ENCODE measurements at places on chromosomes 5 and 9.

- DNase-seq: no peak
Observed at GRCh38 chr9:97640325-97640724, 6.7 kb downstream of the NCBP1 start.

- DNase-seq: no peak
Observed at GRCh38 chr9:131666774-131667173, 73.1 kb downstream of the RAPGEF1 start.

GRCh38 chr9:131640438-131641137 lies 95.3 kb downstream of the PRRT1B start:
- no peak for DNase-seq

GRCh38 chr5:172854451-172854871 lies 20.4 kb downstream of the ERGIC1 start:
- DNase-seq: no peak

- DNase-seq: no peak
Observed at GRCh38 chr9:86907346-86907745, 40.0 kb downstream of the GAS1 start.

DNA sequence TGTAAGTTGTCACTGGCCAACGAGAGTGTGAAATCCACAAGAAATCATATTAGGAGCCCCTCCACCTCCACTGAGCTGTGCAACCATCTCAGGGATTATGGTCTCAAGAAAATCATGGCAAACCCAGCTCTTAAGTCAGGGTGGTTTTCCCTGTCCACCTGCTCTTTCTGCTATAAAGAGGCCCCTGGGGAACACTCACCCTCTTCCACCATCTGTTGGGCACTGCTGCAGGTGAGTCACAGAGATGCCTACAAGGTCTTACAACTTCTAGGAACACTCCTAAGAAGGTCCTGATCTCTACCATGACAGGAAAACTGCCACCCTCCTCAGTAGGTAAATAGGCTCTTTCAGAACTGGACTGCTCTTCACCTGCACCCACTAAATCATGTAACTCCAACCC lies 61.8 kb downstream of the DRD1 start:
- DNase-seq: no peak

DNA sequence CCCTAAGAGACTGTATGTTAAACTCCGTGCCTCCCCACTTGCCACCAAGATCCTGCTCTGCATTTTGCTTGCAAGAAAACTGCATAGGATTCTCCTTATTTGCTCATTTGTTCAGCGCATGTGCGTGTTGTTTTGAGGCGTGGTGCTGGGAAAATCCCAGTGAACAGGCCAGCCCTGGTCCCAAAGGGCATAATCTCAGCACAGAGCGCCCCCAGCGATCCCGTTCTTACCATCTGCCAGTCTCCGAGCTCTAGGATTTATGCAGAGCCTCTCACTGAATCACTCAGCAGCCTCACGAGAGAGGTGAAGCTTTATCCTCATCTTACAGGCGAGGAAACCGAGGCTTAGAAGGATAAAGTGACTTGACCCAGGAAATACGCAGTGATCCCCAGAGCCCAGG lies 11.5 kb downstream of the PRRX2 start:
- no peak for DNase-seq
